ENCODE measurements at places on chromosomes 6 and 20. TPM values are rescaled to one million over a fixed set of nuclear protein-coding genes. Genes with fewer than 3 reads are reported as not detected.
A peak's percentile ranks its signal among the peaks of the same experiment; 100 is the strongest.

DNA sequence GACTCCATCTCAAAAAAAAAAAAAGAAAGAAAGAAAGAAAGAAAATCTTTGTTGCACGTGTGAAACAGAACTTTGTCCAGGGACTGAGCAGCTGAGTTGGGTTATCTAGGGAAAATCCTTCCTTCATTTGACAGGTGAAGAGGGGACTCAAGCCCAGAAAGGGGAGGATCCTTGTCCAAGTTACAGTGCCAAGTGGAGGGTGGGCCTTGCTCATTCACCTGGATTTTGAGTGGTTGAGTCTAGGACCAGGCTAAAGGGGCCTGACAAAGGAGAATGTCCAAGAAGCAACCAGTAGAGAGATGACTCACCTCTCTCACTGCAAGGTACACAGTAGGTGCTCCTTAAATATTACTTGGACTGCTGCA lies 2.7 kb downstream of the TGIF2 start:
- no peaks in the 10 kb centered on the region for H3K36me3 ChIP-seq
- no peak for DNase-seq
- no peak overlapping the region for H3K27ac ChIP-seq
- H3K27me3 ChIP-seq: no peaks in the 10 kb centered on the region
- H3K4me3 ChIP-seq: no peak overlapping the region
- peaks cover 18% of the 10 kb centered on the region for H3K4me1 ChIP-seq

DNA sequence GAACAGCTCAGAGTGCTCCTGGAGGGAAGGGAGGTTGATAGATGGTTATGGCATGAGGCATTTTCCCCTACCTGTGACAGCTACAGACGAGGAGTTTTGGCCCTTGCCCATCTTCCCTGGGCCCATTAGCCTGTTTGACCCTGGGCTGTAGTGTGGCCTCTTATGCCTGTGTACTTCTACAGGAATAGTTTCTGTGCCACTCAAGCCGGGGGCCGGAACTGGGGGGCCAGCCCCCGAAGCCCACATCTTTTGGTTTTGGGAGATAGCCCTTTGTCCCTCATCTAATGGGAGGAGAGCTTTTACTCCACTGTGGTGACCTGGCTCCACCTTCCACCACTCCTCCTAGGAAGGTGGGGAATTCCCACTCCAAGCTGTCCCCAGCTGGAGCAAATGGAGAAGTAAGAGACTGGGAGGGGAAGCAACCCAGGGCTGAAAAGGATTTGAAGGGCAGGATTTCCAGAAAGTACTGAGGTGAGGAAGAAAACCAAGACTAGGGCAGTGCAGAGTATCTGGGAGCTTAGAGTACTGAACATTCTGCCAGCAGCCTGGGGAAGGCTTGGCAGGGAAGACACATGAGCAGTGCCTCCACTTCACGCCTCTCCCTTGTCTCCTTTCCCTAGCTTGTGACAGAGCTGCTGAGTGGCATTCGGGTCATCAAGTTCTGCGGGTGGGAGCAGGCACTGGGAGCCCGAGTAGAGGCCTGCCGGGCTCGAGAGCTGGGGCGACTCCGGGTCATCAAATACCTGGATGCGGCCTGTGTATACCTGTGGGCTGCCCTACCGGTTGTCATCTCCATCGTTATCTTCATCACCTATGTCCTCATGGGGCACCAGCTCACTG lies 6.9 kb downstream of the ABCC10 start:
- 0 out of 2 replicates have a peak overlapping the region, but pooled peaks have one; percentile 1 for H3K27ac ChIP-seq
- no peaks in the 10 kb centered on the region for H3K27me3 ChIP-seq
- no peaks in the 10 kb centered on the region for H3K36me3 ChIP-seq
- peaks cover 42% of the 10 kb centered on the region for H3K4me1 ChIP-seq
- no peak for DNase-seq

DNA sequence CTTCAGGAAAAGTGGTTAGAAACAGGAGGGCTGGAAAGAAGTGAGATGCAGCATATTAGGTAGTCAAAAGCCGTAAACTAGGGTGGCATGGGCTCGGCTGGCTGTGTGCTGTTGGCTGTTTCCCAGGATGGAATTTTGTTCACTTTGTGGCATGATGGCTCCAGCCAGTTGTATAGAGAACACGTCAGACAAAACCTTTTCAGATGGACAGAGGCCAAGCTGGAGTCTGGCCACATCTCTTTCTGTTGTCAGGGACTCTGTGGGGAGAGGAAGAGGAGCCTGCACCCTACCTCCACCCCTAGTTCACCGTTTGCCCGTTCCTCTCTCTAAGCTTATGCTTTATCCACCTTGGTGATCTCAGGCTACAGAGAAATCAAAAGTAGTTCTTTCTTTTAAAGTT lies 22.0 kb downstream of the C6orf89 start:
- peaks cover 10% of the 10 kb centered on the region for H3K36me3 ChIP-seq
- no peak overlapping the region for H3K4me3 ChIP-seq
- no peak overlapping the region for H3K27ac ChIP-seq
- no peaks in the 10 kb centered on the region for H3K27me3 ChIP-seq

DNA sequence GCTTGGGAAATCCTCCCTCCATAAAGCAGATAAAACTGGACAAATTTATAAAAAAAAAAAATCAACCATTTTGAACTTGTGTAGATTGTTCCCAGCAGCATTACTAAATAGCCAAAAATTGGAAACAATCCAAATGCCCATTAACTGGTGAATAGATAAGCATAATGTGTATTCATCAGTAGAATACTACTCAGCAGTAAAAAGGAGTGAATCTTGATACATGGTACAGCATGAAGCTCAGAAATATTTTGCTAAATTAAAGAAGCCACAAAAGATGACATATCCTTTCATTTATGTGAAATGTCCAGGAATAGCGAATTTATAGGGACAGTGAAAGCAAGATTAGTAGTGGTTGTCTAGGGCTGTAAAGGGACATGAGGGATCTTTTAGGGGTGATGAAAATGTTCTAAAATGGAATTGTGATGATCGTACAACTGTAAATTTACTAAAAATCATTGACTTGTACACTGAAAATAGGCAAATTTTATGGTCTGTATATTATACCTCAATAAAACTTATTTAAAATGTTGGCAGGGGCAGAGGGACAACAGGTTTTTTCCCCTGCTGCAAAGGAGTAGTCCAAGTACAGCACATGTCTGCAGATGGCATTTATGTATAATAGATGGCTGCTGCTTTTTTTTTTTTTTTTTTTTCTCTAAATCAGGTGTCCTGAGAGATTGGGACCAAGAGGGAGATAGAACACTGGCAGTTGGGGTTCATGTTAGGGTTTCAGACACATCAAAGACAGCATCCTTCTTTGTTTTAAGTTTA lies 59.5 kb downstream of the CBFA2T2 start:
- H3K27ac ChIP-seq: no peak overlapping the region
- no peaks in the 10 kb centered on the region for H3K36me3 ChIP-seq
- H3K27me3 ChIP-seq: no peaks in the 10 kb centered on the region
- peaks cover 4% of the 10 kb centered on the region for H3K4me1 ChIP-seq
- no peak overlapping the region for H3K4me3 ChIP-seq

TNFRSF21 gene
- 172 TPM for total RNA-seq

TXLNB gene
- total RNA-seq: not detected

GRCh38 chr6:68728159-68728979 lies 93.3 kb downstream of the ADGRB3 start:
- H3K4me3 ChIP-seq: no peak overlapping the region
- no peaks in the 10 kb centered on the region for H3K36me3 ChIP-seq
- H3K27ac ChIP-seq: no peak overlapping the region
- no peaks in the 10 kb centered on the region for H3K27me3 ChIP-seq
- no peaks in the 10 kb centered on the region for H3K4me1 ChIP-seq
- no peak for DNase-seq

SLC22A23 gene
- 13.5 TPM for total RNA-seq

DNA sequence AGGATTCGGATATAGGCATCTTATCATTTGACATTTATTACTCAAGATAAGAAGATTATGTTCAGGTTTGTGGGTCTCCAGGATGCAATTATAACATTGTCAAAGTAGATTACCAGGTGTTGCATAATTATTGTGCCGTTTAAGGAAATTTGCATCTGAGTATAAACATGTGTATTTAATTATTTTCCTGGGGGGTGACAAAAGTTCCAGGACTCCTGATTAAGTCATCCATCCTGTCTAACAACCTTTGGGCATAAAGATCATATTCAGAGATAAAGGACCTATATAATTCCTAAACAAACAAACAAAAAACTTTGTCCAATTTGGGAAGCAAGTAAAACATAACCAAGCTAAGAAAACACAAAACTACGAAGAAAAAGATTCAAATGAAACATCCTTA lies 3.3 kb upstream of the PPP1R14C start:
- H3K36me3 ChIP-seq: no peaks in the 10 kb centered on the region
- peaks cover 34% of the 10 kb centered on the region for H3K4me1 ChIP-seq
- peak overlapping the region; percentile 43 for H3K27ac ChIP-seq
- peak overlapping the region; percentile 16 for H3K4me3 ChIP-seq
- DNase-seq: no peak

PRND gene
- total RNA-seq: not detected

Measured in PC-9 (cell line).